Transverse colon (tissue), 4 donors: ENCODE measurements at places on chromosomes 2 and 18. TPM values are rescaled to one million over a fixed set of nuclear protein-coding genes. Genes with fewer than 3 reads are reported as not detected.

Gene PREB
- total RNA-seq = 70.0 TPM

Gene UGT1A5
- total RNA-seq = 18.3 TPM

Gene IL18RAP
- 3.3 TPM for total RNA-seq

Gene NCK2
- 74.1 TPM for total RNA-seq

DNA sequence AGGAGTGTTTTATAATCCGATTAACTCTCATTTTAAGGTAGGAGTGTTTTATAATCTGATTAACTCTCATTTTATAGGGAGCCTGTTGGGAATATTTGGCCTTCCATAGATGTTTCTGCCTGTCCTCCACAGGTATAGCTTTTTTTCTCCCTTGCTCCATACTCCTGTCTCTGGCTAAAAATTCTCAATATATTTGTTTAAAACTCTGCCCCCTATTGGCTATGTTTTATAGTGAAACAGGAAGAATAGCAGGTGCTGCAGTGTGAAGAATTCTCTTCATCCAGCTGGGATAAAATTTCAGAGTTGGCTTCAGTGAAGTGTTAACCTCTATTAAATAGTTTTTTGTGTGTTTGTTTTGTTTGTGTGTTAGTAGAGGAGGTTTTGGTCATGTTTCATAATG is 1046.0 kb upstream of the TMEFF2 start:
- H3K4me3 ChIP-seq = no peak overlapping the region
- no peak overlapping the region for H3K27ac ChIP-seq
- no peaks in the 10 kb centered on the region for H3K4me1 ChIP-seq
- no peaks in the 10 kb centered on the region for H3K36me3 ChIP-seq

DNA sequence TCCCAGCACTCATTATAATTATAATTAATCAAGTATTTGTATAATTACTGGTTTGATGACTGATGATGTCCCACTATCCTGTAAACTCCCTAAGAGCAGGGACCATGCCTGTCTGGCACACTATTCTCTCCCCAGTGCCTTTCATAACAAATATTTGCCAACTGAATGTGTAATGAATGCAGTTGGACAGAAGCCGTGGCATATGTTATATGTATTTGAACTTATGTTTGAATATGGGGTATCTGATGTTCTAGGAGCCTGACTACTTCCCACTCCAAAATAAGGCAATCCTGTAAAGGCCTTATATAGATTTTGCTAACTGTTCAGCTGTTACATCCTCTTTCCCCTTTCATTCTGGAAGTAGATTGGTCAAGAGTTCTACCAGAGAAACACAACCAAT is 19.7 kb downstream of the OSBPL6 start:
- H3K27ac ChIP-seq = no peak overlapping the region
- no peak overlapping the region for H3K4me3 ChIP-seq
- DNase-seq = no peak
- H3K27me3 ChIP-seq = no peaks in the 10 kb centered on the region

DNA sequence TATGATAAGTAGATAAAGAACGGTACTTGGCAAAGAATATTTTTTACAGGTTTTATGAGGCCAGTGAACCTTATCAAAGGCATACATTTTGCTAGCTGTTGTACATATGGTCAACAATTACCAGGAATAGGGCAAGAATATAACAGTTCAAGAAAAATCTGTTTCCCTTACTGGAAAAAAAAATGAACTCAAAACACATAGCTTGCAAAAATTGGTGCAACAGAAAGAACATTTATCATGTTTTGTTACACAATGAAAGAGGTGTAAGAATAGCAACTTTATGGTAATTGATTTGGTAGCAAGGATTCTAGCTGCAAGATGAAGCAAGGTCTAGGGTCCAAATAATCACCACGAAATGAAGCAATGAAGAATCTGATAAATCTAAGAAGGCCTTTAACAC is 41.6 kb downstream of the TTC21B start:
- no peak overlapping the region for H3K27ac ChIP-seq
- no peak for DNase-seq
- no peaks in the 10 kb centered on the region for H3K27me3 ChIP-seq
- no peaks in the 10 kb centered on the region for H3K4me1 ChIP-seq

DNA sequence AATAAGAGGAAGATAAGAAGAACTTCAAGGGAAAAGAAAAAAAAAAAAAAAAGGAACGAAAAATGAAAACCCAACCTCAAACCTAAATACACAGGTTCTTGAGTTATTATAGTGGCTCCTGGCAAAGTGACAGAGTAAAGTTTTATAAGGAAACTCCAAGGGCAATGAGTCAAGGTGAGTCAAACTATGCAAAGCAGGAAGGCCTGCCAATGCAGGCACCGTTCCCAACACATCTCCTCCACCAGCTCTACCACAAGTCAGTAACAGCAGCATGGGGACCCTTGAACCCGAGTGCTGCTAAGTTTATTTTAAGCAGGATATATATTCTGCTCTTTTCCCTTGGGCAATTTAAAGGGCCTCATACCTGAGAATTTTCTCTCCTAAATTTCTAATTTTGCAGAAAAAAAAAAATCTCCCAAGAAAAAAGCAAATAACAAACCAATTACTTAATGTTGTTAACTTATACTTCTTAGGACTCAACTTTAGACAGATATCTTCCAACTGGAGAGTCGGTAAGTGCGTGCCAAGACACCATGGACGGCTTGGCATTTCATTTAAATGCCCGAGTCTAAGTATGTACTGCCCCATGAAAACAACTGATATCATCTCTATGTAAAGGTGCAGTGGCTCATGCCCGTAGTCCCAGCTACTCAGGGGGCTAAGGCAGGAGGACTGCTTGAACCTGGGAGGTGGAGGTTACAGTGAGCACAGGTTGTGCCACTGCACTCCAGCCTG is 75.7 kb upstream of the TFCP2L1 start:
- no peaks in the 10 kb centered on the region for H3K36me3 ChIP-seq
- H3K27ac ChIP-seq = no peak overlapping the region
- peaks cover 20% of the 10 kb centered on the region for H3K4me1 ChIP-seq
- peak; percentile 49 for DNase-seq

- H3K27me3 ChIP-seq = no peaks in the 10 kb centered on the region
- no peak for DNase-seq
Measured at GRCh38 chr2:73135236-73135635, 22.5 kb upstream of the RAB11FIP5 start.

- no peak for DNase-seq
- no peaks in the 10 kb centered on the region for H3K27me3 ChIP-seq
- H3K27ac ChIP-seq = peak overlapping the region; percentile 24
- no peaks in the 10 kb centered on the region for H3K36me3 ChIP-seq
Measured at GRCh38 chr18:77105028-77105427, 27.6 kb downstream of the MBP start.

- H3K4me1 ChIP-seq = no peaks in the 10 kb centered on the region
- H3K4me3 ChIP-seq = no peak overlapping the region
- H3K36me3 ChIP-seq = no peaks in the 10 kb centered on the region
- H3K27me3 ChIP-seq = no peaks in the 10 kb centered on the region
- no peak for DNase-seq
Measured at GRCh38 chr18:59877361-59877760, 22.4 kb upstream of the PMAIP1 start.

GRCh38 chr2:68907232-68907919 is 36.2 kb upstream of the BMP10 start:
- H3K4me1 ChIP-seq = peaks cover 11% of the 10 kb centered on the region
- H3K4me3 ChIP-seq = no peak overlapping the region
- DNase-seq = no peak

- no peak overlapping the region for H3K4me3 ChIP-seq
- no peaks in the 10 kb centered on the region for H3K4me1 ChIP-seq
- no peak for DNase-seq
- no peaks in the 10 kb centered on the region for H3K27me3 ChIP-seq
- no peaks in the 10 kb centered on the region for H3K36me3 ChIP-seq
Measured at GRCh38 chr18:30689216-30689615, 353.3 kb downstream of the DSC3 start.

- no peaks in the 10 kb centered on the region for H3K4me1 ChIP-seq
- H3K36me3 ChIP-seq = no peaks in the 10 kb centered on the region
- no peak overlapping the region for H3K4me3 ChIP-seq
- no peaks in the 10 kb centered on the region for H3K27me3 ChIP-seq
- no peak for DNase-seq
Measured at GRCh38 chr18:27887711-27888495, 289.0 kb downstream of the CDH2 start.

GRCh38 chr2:8709611-8710010 is 27.8 kb downstream of the ID2 start:
- H3K4me3 ChIP-seq = no peak overlapping the region
- DNase-seq = peak; percentile 82
- H3K4me1 ChIP-seq = peaks cover 5% of the 10 kb centered on the region
- H3K27ac ChIP-seq = no peak overlapping the region
- no peaks in the 10 kb centered on the region for H3K27me3 ChIP-seq

DNA sequence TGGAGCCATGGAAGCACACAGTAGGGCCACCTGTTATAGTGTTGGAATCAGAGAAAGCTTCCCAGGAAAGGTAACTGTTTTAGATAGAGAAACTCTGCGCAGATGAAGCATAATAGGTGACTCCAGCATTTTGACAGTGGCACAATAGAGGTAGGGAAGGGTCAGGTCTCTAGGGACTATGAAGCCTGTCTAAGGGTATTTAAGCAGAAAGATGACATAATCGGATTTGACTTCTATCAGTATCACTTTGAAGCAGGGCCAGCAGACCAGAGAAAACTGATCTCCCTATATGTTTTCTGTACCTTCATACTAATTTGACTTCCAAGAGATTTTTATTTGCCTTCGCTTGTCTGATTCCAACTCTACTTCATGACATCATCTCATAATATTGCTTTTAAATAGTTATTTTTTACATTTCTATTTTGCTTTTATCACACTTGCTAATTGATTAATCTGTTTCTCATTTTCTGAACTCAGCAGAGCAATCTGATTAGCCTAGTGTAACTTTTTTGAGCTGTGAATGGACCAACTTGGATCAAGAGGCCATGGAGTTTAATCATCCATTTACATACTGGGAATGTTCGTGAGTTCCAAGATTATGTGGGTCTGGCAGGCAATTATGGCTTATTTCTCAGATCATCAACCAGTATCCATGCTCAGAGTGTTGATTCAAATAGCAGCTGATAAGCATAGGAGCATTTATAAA is 8.4 kb upstream of the HIBCH start:
- no peaks in the 10 kb centered on the region for H3K27me3 ChIP-seq
- H3K27ac ChIP-seq = no peak overlapping the region
- DNase-seq = no peak
- no peaks in the 10 kb centered on the region for H3K36me3 ChIP-seq

GRCh38 chr18:46793565-46793964 is 36.7 kb upstream of the ST8SIA5 start:
- H3K4me3 ChIP-seq = no peak overlapping the region
- H3K4me1 ChIP-seq = no peaks in the 10 kb centered on the region
- H3K27ac ChIP-seq = no peak overlapping the region
- no peaks in the 10 kb centered on the region for H3K36me3 ChIP-seq

DNA sequence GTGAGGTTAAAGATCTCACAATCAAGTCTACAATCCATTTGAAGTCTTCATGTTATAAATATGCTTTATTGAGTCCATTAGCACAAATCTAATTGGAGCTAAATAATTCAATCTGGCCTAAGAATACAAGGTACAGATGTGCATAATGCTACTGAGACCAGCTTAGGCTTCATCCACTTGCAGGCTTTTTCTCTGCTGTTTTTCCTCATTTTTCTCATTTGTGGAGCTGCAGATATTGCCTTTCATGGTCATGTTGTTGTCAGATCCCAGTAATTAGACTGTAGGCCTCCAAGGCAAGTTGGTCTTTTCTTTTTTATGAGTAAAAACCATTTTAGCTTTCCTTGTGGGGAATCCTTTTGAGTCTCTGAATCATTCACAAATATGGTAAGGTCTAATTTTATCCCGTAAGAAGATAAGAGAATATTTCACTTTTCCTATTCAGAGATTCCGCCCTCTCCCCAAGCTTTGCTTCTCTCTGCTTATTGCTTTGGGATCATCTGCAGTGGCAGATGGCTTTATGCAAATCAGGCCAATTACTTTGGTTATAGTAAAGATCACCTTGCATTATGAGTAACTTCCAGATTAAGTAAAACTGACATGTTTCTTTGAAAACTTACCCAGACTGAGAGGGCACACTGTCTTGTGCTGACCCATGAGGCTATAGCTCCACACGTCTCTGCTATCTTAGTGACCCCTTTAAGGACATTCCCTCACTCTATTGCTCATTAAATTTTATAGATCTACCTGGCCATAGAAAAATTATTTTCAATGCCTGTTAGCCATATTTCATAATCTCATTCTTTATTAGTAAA is 80.9 kb downstream of the MGAT5 start:
- no peaks in the 10 kb centered on the region for H3K27me3 ChIP-seq
- no peak for DNase-seq
- H3K4me3 ChIP-seq = no peak overlapping the region
- H3K4me1 ChIP-seq = no peaks in the 10 kb centered on the region
- H3K36me3 ChIP-seq = no peaks in the 10 kb centered on the region

GRCh38 chr18:31248783-31249521 is 69.0 kb upstream of the DSG1 start:
- no peaks in the 10 kb centered on the region for H3K36me3 ChIP-seq
- DNase-seq = no peak
- no peaks in the 10 kb centered on the region for H3K4me1 ChIP-seq
- H3K27me3 ChIP-seq = no peaks in the 10 kb centered on the region
- no peak overlapping the region for H3K27ac ChIP-seq
- no peak overlapping the region for H3K4me3 ChIP-seq

- H3K4me1 ChIP-seq = no peaks in the 10 kb centered on the region
- DNase-seq = peak; percentile 77
- H3K27me3 ChIP-seq = no peaks in the 10 kb centered on the region
- H3K4me3 ChIP-seq = no peak overlapping the region
- peak overlapping the region; percentile 61 for H3K27ac ChIP-seq
- no peaks in the 10 kb centered on the region for H3K36me3 ChIP-seq
Measured at GRCh38 chr2:437756-438393, 150.0 kb upstream of the ALKAL2 start.

DNA sequence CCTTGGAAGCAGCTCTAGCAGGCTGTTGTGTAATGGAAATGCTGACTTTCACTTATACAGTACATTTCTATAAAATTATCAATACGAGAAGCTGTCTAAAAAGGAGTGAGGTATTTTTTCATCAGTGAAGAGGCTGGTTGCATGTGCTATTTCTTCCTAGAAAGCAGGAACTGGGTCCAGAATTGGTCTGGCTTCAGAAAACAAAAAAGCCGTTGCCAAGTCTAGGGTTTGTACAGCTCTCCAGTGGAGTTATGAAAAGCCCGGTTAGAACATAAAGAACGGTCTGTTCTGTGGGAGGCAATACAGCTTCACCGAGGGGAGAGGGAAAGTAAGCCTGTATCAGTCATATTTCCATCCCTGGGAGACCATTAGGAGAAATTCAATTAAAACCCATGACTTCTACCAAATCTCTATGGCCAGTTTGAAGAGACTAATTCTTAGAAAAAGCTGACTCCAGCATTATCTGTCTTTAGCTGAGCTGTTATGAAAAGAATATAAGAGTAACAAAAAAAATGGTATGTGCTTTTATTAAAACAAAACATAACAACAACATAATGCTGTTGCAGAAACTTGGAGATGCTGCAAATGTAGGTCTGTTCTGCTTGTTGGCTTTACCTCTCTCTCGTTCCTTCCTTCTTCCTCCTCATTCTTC is 217.0 kb downstream of the CMPK2 start:
- H3K27me3 ChIP-seq = no peaks in the 10 kb centered on the region
- H3K27ac ChIP-seq = no peak overlapping the region
- DNase-seq = no peak
- H3K4me1 ChIP-seq = no peaks in the 10 kb centered on the region
- H3K4me3 ChIP-seq = no peak overlapping the region
